ENCODE measurements at places on chromosomes 7 and 10.

GRCh38 chr7:47685712-47686376 lies 103.9 kb upstream of the TNS3 start:
- DNase-seq: no peak

- DNase-seq: no peak
Observed at GRCh38 chr7:2637505-2638223, 5.9 kb downstream of the TTYH3 start.

GRCh38 chr7:19112274-19113001 lies 5.0 kb downstream of the TWIST1 start:
- DNase-seq: no peak

DNA sequence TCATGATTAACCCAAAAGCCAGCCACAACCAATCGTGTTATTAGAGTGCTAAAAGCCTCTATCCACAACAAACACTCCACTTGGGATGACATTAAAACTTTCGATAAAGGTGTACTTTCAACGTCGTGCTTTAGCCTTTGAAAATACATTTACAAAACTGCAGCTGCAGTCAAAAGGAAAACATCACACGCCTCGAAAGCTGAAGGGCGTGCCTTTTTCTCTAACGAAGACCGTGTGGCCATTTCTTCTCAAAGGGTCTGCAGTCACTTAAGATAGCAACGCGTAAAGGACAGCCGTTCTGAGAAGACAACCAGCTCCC lies 1.1 kb downstream of the ARHGAP12 start:
- DNase-seq: peak; percentile 52

- DNase-seq: no peak
Observed at GRCh38 chr7:45221896-45222604, 64.5 kb downstream of the RAMP3 start.

DNA sequence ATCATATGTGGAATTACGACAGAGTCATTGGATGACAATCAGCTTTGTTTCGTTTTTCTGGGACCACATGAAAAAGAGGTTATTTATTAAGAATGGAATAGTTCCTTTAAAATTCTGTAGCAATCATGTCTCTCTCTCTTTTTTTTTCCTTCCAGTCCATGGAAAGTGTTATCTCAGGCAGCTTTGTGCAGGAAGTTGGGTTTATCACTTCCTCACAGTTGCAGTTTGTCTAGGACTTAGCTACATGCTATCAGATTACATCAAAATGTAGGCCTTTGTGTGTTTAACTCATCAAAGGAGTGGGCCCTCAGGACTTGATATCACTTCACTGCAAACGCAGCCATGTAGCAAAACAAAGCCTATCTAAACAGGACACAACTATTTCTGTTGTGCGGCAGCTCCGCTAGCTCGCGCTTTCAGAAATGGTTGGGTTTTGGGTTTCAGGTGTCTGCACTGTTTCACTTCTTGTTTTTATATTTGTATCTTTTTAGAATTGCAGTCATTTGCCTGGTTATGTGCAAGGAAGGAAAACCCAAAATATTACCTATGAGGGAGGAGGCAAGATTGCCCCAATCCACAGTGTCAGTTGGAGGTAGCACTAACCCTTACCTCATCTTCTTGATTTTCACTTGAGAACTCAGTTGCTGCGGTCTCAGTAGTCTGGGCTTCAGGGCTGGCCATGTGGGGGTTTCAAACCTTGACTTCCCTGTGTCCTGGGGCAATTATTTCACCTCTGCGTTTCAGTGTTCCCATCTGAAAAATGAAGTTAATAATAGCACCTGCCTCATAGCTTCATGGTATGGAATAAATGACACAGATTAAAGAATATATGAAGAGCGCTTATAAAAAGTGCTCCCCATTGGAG lies 66.7 kb downstream of the HHEX start:
- DNase-seq: no peak

DNA sequence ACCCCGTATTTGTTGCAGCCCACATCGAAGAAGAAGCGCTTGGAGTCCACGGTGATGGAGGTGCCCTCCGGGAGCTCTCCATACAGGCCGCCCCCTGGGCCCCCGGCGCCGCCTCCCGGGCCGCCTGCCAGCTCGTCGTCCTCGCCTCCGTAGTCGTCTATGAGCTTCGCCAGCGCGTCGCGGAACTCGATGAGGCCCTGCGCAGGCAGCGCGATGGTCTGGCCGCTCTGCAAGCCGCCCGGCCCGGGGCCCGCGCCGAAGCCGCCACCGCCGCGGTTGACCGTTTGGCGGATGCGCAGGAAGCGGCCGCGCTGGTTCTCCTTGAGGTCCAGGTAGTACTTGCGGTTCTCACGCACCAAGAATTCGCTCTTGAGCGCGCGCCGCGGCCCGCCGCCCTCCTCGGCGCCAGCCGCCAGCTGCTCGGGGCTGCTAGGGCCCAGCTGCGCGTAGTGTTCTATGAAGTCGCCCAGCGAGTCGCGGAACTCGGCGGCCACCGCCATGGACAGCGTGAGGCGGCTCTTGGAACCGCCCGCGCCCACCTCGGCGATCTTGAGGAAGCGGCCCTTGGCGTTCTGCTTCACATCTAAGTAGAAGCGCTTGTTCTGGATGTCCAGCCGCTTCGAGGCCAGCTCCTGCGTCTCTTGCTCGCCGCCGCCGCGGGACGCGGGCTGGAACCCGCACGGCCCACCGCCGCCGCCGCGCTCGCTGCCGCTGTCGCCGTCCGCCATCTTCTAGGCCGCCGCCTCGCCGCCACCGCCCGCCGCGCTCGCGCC lies 523 bp downstream of the PURB start:
- peak; percentile 49 for DNase-seq

DNA sequence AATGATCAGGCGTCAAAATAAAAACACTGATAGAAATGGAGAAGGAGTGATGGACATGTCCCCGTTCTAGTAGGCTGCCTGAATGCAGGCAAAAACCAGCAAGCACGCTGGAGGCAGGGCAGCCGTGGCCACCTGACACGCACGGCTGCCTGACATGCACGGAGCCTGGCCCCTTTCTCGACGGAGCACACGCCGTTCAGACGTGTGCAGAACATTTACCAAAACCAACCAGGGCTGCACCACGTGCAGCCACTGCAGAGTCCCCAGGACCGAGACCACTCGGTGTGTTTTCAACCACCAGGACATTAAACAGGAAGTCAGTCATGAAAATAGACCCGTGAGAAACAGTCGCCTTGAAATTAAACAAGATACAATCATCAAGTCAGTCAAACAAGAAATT lies 61.9 kb upstream of the NKX6-2 start:
- DNase-seq: no peak

Measured in mammary epithelial cell (primary cell).